Stomach (tissue), 19 donors: ENCODE measurements at places on chromosomes 4 and X. TPM values are rescaled to one million over a fixed set of nuclear protein-coding genes. Genes with fewer than 3 reads are reported as not detected.

DNA sequence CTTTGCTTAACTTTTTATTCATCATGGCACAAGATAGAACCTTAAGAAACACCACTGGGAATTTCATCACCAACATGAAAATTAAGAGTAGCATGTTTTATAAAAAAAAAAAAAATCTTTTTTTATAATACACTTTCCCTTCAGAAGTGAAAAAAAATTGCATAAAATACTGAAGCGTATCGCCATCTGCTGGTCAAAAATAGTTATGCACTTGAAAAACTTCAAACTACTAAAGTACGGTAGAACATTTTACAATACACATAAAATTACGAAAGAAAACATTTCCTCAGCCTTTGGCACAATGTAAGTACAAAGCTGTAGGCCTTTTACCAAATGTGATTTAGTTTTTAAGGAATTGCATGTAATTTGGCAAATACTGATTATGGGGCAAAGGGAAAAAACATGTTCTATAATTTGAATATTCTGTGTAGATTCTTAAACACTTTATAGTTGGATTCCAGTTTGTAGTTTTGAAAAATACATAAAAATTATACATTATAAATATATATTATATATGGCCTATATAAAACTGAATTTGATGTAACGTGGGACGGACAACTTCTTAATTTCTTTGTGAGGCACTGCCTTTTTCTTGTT is 26.5 kb downstream of the HCCS start:
- no peaks in the 10 kb centered on the region for H3K36me3 ChIP-seq
- no peaks in the 10 kb centered on the region for H3K4me1 ChIP-seq
- H3K27ac ChIP-seq: no peak overlapping the region
- no peaks in the 10 kb centered on the region for H3K27me3 ChIP-seq

GRCh38 chr4:76779740-76780459 is 118.0 kb downstream of the SOWAHB start:
- H3K27ac ChIP-seq: no peak overlapping the region
- H3K4me1 ChIP-seq: no peaks in the 10 kb centered on the region
- no peaks in the 10 kb centered on the region for H3K27me3 ChIP-seq

DNA sequence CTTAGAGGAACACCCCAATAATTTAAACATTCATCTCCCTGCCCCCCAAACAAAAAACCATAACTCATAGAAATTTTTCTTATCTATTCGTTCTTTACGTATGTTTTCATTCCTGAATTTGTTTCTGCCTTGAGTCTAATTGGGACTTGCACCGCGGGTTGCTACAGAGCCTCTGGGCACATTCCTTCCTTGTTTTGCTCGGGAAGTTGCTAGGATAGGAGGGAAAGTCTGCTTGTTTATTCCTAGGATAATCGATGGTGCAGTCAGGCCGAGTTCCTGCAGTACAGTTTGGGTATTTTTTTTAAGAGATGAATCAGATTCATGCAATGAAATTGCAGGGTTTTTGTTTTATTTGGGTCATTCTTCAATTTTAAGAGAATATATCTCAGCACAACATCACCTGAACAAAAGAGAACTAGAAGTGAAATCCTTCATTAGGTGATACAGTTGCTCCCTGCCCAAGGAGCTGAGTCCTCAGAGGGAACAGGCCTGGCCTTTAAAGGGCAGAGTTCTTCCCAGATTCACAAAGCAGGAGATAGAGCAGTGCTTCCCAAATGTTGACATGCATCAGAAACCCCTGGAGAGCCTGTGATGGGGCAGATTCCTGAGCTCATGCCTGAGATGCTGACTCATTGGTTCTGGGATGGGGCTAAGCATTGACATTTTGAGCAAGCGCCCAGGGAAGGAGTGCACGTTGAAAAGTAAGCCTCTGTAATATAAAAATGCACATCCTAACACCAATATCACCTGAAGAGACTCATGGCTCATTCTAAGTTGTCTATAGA is 114.9 kb upstream of the FAM9B start:
- H3K27me3 ChIP-seq: no peaks in the 10 kb centered on the region
- H3K36me3 ChIP-seq: no peaks in the 10 kb centered on the region
- peak; percentile 9 for DNase-seq
- H3K27ac ChIP-seq: no peak overlapping the region
- no peak overlapping the region for H3K4me3 ChIP-seq
- no peaks in the 10 kb centered on the region for H3K4me1 ChIP-seq

GRCh38 chr4:142846729-142847596 is 862 bp upstream of the INPP4B start:
- peak overlapping the region; percentile 64 for H3K4me3 ChIP-seq
- peak overlapping the region; percentile 88 for H3K27ac ChIP-seq
- peaks cover 38% of the 10 kb centered on the region for H3K27me3 ChIP-seq
- no peaks in the 10 kb centered on the region for H3K36me3 ChIP-seq
- DNase-seq: peak; percentile 84
- peaks cover 36% of the 10 kb centered on the region for H3K4me1 ChIP-seq

DNA sequence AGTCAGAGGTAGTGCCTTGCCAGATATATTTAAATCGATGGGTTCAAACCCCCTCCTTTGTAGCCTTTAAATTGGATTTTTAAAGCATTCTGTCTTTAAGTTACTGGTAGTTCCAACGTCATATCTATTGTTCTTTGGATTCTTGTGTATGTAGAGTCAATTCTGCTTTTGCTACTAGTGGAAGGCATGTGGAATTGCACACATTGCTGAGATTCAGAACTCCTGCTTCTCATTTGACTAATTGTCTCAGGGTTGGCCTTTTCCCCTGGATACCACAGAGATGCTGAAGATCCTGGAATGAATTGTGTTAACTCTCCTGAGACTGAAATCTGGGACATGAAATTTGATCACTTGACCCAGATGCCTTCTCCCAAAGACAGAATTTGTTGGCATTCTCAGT is 328.3 kb upstream of the RPS6KA3 start:
- no peak overlapping the region for H3K27ac ChIP-seq

DNA sequence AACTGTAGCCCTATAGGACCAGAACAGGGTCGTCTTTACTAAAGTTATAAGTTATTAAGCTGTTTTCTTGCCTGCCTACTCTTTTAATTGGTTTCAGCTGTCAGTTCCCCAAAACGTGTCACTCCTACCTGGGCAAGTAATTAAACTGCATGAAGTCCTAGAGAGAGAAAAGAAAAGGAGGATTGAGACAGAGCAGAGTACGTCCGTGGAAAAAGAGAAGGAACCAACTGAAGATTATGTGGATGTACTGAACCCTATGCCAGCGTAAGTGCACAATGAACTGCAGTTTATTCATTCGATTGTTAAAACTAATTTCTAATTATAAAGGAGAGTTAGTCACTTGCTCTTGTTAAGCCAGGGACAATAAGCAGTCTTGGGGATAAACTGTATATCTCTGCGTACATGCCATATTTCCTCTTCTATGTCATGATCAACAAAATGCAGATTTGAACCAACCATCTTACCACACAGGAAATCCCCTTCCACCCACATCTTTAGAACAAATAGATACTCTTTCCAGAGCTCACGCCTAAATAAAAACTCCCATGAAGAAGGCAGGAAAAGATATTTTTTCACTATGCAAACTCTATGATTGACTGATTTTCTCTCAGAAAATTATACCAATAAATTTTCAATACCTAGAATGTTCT is 22.8 kb downstream of the STAP1 start:
- H3K27ac ChIP-seq: no peak overlapping the region
- H3K36me3 ChIP-seq: no peaks in the 10 kb centered on the region
- no peak overlapping the region for H3K4me3 ChIP-seq
- no peaks in the 10 kb centered on the region for H3K27me3 ChIP-seq

- peaks cover 36% of the 10 kb centered on the region for H3K4me1 ChIP-seq
- DNase-seq: peak; percentile 81
- no peaks in the 10 kb centered on the region for H3K36me3 ChIP-seq
- H3K27me3 ChIP-seq: no peaks in the 10 kb centered on the region
- peak overlapping the region; percentile 97 for H3K27ac ChIP-seq
These were observed 1.1 kb upstream of the RAP1GDS1 start for GRCh38 chr4:98260047-98260578.

DNA sequence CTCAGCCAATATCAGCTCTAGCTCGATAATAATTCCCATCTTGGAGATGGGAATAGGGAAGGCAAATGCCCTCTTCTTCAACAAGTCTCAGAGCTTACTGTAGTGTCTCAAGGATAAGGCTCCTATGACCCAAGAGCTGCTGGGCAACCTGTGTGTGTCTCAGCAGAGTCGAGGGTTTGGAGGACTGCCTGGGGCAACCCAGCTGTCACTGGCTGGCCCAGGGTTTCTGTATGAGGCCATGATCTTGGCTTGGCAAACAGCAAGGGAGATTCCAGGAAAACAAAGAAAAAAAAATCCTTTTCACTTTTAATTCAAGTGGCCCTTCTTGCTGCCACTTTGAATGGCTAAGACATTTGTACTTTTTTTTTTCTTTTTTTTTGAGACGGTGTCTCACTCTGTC is 34.4 kb downstream of the TMSB4X start:
- no peak for DNase-seq
- H3K36me3 ChIP-seq: no peaks in the 10 kb centered on the region
- no peaks in the 10 kb centered on the region for H3K27me3 ChIP-seq
- peaks cover 44% of the 10 kb centered on the region for H3K4me1 ChIP-seq
- no peak overlapping the region for H3K27ac ChIP-seq

DNA sequence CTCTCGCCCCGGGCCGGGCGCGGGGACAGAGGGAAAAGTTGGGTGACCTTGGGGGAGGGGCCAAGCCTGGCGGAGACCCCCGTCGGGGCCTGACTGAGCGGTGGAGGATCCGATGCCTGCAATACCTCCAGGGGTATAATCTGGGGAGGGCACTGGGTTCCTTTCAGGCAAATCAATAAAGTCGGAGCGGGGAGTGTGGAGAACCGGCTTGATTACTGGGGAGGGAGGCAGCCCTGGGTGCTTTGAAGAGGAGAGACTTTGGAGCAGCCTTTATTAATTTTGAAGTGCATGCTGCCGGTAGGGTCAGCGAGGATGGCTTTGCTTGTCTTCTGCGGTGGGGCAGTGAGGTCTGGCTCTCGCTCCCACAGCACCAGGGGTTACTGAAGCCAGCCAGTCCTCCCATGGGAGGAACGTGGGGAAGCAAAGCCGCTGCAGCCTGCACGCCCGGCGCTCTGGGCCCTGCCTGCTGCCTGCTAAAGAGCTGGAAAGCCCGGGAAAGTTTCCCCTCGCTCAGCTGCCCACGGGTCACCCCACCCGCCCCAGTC is 403 bp upstream of the LGI2 start:
- peaks cover 21% of the 10 kb centered on the region for H3K4me1 ChIP-seq
- no peak overlapping the region for H3K27ac ChIP-seq
- H3K27me3 ChIP-seq: no peaks in the 10 kb centered on the region
- peak overlapping the region; percentile 60 for H3K4me3 ChIP-seq

GRCh38 chrX:38318606-38319005 is 8.7 kb downstream of the RPGR start:
- H3K27me3 ChIP-seq: no peaks in the 10 kb centered on the region
- H3K36me3 ChIP-seq: peaks cover 13% of the 10 kb centered on the region

DNA sequence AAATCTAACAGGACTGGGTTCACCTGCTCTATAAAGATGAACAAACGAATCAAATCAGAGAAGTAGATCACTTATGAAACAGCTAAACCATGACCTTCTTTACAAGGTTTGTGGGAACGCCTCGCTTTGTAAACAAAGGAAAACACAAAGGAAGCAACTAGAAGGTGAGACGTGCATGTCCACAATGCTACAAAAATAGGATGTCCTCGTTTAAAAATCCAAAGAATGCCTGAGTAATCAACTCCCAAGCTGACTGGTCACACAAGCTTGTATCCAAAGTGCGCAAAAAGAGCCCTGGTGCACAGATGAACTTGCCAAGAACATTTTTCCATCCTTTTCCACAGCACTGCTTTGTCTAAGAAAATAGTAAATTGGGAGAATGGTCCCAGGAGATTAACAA is 6.3 kb upstream of the SH3KBP1 start:
- H3K4me1 ChIP-seq: no peaks in the 10 kb centered on the region
- H3K27ac ChIP-seq: no peak overlapping the region
- H3K4me3 ChIP-seq: no peak overlapping the region
- H3K36me3 ChIP-seq: no peaks in the 10 kb centered on the region
- no peak for DNase-seq

DNA sequence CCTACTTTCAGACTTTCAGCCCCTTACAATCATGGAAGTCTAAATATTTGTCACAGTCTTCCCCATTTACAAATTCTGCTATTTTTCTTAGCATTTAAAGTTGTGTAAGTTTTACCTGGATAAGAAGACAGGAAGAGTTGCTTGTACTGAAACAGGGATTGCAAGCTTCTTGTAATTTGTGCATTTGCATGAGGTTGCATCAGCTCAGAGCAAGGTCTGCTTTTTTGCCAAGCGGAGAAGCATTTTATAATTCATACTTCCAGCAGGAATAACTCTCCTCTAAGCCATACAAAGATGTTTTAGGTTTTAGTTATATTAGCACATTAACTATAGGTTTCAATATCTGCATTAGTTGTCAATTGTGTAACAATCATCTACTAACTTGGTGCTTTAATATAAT is 922.0 kb upstream of the PABPC4L start:
- no peak overlapping the region for H3K27ac ChIP-seq
- DNase-seq: no peak
- H3K4me3 ChIP-seq: no peak overlapping the region
- no peaks in the 10 kb centered on the region for H3K36me3 ChIP-seq
- no peaks in the 10 kb centered on the region for H3K27me3 ChIP-seq

DNA sequence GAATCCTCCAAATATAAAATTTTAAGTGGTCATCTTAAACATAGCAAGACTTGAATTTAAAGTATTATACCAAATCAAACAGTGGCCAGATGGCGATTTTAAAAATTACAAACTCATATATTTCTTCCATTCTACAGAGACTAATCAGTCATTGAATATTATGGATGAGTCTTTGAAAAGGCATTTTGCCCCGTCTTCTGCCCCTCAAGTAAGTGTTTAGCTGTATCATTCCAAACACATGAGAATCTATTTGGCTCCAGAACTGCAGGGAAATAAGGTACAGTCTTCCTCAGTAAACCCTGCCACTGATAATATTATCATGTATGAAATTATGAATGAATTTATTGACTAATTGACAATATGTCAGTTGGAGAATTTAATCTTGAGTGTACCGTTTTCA is 191.0 kb downstream of the SLC7A11 start:
- no peaks in the 10 kb centered on the region for H3K4me1 ChIP-seq
- no peak overlapping the region for H3K4me3 ChIP-seq
- no peak for DNase-seq
- H3K27ac ChIP-seq: no peak overlapping the region

GRCh38 chr4:835148-836002 is 9.4 kb upstream of the CPLX1 start:
- peak; percentile 34 for DNase-seq
- peaks cover 5% of the 10 kb centered on the region for H3K4me1 ChIP-seq
- H3K4me3 ChIP-seq: no peak overlapping the region
- no peaks in the 10 kb centered on the region for H3K27me3 ChIP-seq

- DNase-seq: no peak
- no peak overlapping the region for H3K4me3 ChIP-seq
- no peak overlapping the region for H3K27ac ChIP-seq
- no peaks in the 10 kb centered on the region for H3K27me3 ChIP-seq
- no peaks in the 10 kb centered on the region for H3K4me1 ChIP-seq
These were observed 81.8 kb downstream of the TEX11 start for GRCh38 chrX:70826715-70827114.

The HELQ gene
- total RNA-seq: 26.8 TPM

The POU4F2 gene
- total RNA-seq: not detected

The ADAM29 gene
- not detected for total RNA-seq

The RELL1 gene
- 2.9 TPM for total RNA-seq

The SRP72 gene
- 44.2 TPM for total RNA-seq

The LANCL3 gene
- 5.3 TPM for total RNA-seq

The TKTL1 gene
- total RNA-seq: not detected

The TLR3 gene
- total RNA-seq: 2.6 TPM

The P2RY8 gene
- 1.8 TPM for total RNA-seq
